Activated CD4-positive, alpha-beta T cell treated with anti-CD3 and anti-CD28 coated beads, Interleukin-2, amount 10 ng/mL, durations not matched to agents 7 days and 5 days (primary cell): ENCODE measurements at places on chromosomes 2 and 18. TPM values are rescaled to one million over a fixed set of nuclear protein-coding genes. Genes with fewer than 3 reads are reported as not detected.

GRCh38 chr2:66982766-66983165 is 414.4 kb upstream of the ETAA1 start:
- no peak for DNase-seq

DNA sequence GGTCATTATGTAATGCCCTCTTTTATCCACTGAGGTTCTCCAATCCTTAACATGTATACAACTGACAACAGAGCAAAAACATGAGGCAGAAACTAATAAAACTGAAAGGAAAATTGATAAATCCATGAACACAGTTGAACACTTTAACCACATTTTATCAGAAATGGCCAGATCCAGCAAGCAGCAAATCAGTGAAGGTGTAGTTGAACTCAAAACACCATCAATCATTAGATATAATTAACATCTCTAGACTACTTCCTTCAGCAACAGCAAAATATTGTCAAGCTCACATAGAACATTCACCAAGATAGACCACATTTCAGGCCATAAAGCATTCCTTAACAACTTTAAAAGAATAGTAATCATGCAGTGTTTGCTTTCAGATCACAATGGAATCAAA is 72.9 kb downstream of the HS6ST1 start:
- no peak for DNase-seq

- no peak for DNase-seq
These were observed 649.1 kb downstream of the NYAP2 start for GRCh38 chr2:226048611-226049010.

HOXD1 gene
- total RNA-seq = not detected

CHRND gene
- not detected for total RNA-seq

TEX44 gene
- total RNA-seq = not detected
